ENCODE measurements at places on chromosomes 3 and 15.

DNA sequence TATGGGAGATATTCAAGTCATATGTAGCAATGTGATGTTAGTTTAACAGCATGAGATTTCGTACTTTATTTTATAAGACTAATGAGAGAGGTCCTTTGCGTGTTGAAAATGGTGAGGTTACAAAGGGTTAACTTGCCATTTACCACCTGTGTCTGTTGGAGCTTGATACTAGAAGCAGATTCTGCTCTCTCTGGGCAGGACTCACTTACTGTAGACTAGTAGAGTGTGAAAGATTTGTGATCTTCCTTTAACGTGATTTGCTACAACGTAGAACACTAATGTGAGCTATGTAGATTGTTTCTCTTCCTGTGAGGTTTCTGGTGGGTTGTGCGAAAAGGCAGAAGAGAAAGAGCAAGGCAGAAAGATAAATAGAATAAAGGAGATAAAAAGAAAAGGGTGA lies 1.1 kb downstream of the TP63 start:
- DNase-seq = no peak

DNA sequence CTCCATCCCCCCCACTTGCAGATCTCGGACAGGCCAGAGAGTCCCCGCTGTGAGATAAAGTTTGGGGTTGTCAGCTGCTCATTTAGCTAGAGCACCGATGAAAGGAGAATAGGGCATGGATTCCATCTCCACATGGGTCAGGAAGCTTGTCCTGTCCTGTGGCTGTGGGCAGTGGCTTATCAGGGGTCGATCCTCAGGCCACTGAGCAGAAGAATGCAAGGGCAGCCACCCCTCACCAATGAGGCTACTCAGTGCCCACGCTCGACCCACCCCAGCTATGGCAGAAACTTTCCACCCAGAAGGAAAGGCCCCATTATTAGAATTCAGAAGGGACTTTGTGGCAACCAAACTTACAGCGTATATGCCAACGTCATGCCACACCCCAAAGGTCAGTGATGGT lies 43.3 kb downstream of the CPN2 start:
- DNase-seq = no peak

DNA sequence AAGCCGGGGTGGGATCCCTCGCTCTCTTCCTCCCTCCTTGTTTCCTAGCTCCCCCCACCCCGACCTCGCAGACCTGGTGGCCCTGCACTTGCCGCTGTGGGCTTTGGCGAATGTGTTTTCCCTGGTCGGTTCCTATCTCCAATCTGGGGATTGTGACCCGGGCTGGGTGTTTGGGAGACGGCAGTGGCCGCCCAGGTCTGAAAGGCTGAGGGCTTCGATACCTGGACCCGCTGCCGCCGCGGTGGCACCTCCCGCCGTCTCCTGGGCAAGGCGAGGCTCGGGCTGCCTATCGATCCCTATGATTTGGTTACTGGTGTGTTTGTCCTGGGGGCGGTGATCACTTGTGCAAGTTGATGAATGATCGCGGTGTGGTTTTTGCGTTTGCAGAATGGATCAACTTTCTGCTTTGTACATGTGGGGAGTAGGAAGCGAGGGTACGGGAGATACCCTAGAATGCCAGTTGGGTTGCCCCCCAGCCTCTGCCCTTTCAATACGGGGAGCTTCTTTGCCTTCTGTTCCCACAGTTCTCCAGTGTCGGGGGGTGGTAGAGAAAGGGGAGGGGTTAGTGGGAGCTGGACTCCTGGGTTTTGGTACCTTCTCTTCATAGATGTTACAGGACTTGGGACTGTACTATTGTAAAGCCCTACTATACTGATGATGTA lies 3.0 kb downstream of the BBX start:
- peak; percentile 25 for DNase-seq

- no peak for DNase-seq
These were observed 172.2 kb downstream of the ATP10A start for GRCh38 chr15:25690673-25691543.

GRCh38 chr15:99371180-99372103 lies 120.2 kb downstream of the LRRC28 start:
- no peak for DNase-seq

DNA sequence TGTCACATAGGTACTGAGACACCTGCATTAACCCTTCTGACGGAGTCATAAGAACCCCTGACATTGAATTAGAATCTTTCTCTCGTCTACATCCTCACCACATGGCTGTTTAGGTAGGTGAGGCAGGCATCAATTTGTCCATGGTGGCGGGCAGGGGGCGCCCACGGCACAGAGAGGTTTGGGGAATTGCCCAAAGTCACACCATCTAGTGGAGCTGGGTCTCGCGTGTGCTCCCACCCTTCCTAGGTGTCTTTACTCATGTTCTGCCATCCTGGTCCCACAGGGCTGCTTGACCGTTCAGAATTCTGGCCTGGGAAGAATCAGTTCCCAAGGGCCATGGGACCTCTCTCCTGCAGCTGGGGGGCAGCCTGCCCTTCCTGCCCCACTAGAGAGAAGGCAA lies 14.7 kb upstream of the DLL4 start:
- no peak for DNase-seq

GRCh38 chr3:44981751-44982150 lies 5.7 kb downstream of the EXOSC7 start:
- DNase-seq = no peak
